ENCODE measurements at places on chromosomes 4 and X.

DNA sequence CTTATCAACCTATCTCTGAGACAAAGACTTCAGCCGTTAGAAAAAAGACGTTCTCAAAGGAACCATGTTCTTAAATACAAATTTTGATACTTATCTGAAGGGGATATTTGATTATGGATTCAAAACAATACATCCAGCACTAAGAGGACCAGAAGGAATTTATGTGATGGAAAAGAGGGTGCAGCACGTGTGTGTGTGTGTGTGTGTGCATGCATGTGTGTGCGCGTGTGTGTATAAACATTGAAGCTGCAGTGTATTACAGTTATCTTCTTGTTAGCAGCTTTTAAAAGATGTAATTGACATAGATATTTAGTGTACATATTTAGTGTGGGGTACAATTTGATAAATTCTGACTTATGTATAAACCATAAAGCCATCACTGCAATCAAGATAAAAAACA is 44.9 kb downstream of the ANK2 start:
- peak; percentile 41 for DNase-seq

DNA sequence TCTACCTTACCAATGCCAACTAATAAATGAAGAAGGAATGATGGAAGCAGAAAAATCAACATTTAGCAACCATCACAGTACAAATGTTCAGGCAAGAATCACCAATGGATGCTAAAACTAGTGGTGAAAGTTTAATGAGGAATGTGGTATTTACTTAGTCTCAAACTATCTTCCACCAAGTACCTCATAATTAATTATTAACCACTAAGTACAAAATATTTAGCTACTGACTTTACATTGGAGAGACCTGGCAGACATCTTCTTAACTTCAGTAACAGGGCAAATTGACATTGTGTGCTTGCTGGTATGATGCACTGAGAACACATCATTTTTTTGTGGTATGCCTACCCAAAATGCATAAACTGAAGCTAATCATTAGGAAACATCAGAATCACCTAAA is 82.4 kb downstream of the DLG3 start:
- DNase-seq, result no peak

GRCh38 chr4:82611982-82612381 is 50.2 kb upstream of the TMEM150C start:
- DNase-seq, result peak; percentile 35

- no peak for DNase-seq
Measured at GRCh38 chr4:158384414-158384813, 137.3 kb upstream of the RXFP1 start.

DNA sequence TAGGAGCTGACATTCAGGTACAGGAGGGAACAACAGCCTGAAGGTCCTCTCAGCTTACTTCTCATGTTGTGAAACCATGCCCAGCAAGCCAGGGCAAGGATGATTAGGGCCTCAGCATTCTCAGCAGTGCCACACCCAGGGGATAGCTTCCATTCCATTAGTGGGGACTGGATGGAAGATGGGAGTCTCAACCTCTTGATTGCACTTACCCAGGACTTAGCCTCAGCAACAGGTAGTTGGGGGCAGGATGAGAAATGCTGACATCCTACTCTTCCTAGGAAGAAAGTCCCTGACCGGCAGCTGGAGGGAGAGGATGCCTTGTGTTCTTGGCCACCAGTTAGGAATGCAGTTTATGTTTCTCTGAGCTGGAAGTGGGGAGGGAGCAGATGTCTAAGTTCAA is 8.8 kb upstream of the BEX3 start:
- DNase-seq, result no peak

GRCh38 chr4:159341522-159341921 is 238.6 kb downstream of the RAPGEF2 start:
- DNase-seq, result no peak

Data from NCI-H69 (cell line).